Right forelimb (tissue), 1 donor: ENCODE measurements at places on chromosomes 2 and 18.

- no peak for DNase-seq
Measured at GRCh38 chr2:200693836-200694470, 108.1 kb downstream of the AOX1 start.

DNA sequence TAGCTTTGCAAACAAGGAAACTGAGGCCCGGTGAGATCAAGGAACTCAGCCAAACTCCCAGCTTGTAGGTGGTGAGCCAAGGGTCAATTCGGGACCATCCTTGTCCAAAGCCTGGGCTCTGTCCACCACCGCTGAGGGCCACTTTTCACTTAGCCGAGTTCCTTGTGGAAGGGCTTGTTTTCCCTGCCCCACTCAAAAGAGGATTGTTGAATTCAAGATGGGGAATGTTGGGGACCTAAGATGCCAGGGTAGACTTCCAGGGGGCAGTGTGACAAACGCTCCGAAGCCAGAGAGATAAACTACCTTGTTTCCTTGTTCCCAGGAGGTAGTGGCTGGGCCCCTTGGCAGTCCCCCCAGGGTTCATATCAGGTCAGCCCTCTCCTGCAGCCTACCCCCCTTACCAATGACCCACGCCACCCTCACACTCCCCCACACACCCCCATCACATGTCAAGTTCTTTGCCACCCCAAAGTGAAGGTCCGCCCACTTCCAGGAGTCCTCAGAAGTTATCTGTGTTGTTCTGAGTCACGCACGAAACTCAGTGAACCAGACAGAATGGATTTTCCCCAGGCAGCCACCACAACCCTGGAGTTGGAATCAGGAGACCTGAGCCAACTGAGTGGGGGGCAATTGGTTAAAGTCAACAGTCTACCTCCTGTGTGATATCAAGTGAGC is 10.3 kb upstream of the ATOH8 start:
- DNase-seq = no peak

GRCh38 chr2:147589127-147589526 is 255.7 kb upstream of the ACVR2A start:
- no peak for DNase-seq

DNA sequence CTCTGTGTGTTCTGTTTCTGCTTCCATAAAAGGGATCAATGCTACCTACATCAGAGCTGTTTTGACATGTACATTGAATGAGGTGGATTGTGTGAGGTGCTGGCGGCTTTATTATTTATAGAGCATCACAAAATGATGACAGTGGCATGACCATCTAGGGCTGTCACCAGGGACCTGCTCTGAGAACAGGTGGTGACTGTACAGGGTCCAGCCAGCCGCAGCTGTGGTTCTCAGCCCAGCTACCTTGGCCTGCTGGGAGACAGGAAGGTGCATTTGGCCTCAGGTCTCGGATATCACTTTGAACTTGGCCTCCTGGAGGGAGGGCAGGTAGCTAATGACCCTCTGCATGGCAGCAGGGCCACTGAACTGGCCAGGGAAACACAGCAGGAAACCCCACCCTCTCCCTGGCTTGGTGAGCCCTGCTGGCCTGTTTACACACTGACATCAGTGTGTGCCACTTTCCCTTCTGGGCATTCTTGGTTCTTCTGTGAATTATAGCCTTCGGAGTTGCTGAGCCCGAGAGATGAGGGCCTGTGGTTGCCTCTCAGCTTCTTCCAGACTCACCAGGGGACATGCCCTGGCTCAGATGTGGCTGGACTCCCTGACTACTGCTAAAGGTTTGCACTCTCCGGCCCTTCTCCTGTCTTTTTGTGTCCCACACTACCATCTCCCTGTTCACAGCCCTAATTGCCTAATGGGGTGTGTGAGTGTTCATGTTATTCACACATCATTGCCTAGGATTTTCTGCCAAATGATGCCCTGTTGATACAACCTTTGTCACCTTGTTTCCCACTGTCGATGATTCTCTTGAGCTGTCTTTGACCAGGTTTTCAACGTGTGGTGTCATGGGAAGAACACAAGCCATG is 109.2 kb upstream of the RAB12 start:
- no peak for DNase-seq

DNA sequence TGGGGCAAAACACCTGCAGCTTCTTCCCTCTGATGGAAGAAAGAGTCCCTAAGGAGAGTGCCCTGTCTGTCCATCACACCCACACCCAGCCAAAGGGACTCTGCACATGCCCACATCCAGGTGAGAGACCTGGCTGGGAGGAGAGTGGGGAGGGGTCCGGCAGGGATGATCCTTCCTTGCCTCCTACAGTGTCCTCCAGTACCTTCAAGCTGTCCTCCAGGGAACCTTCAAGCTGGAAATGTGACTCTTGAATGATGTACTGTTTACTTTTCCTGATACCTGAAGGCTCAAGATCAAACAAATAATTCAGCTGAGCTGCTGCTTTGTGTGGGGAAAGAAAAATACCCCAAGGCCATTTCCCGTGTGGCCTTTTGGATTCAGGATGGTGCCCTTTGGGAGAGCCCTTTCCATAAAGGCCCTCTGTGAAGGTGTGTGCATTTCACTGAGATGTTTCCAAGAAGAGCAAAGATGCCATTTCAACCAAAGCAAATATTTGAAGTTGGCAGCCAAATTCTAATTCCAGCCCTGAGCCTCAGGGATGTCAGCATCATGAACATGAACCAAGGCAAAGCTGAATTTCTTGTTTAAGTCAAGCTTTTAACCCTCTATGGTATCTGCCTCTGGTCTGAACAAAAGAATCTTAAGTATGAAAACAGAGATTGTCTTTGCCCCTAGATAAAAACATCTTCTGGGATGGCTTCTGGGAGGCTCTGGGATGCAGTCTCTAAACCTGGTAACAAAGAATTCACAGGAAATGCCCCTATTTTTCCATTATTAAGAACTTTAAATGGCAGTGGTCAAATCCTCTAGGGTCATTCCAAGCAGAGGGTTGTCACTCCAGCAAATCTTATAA is 11.1 kb downstream of the EVA1A start:
- no peak for DNase-seq
